Fibroblast of skin of right quadriceps (primary cell): ENCODE measurements at places on chromosomes 3 and 15.

DNA sequence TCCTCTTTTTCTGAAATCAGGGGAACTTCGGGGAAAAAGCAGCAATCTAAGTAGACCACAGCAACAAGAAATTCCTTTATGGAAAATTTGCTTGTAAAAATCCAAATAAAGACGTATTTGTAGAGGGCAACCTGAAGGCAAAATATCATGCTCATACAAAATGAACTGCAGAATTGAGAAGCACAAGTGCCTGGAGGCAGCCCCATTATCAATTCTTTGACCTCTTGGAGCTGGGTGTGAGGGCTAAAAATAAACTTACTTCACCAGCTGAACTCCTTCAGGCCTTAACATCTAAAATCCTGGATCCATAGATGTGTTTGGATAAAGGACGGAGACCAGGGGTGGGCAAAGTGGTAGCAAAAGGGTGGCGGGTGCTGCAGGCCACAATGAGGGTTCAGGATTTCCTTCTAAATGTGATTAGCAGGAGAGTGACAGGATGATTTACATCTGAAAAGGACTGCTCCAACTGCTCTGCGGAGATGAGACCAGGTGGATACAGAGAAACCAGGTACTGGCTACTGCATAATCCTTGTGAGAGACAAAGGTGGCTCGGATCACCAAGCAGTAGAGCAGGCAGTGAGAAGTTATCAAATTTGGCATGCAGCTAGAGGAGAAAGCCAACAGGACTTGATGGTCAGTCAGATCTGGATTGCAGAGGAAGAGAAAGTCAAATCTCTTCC is 81.7 kb upstream of the TJP1 start:
- DNase-seq = no peak

- DNase-seq = peak; percentile 35
These were observed 107.9 kb downstream of the ATG7 start for GRCh38 chr3:11379824-11380701.

- DNase-seq = no peak
These were observed 2.5 kb downstream of the RORA start for GRCh38 chr15:61226361-61227256.

- DNase-seq = no peak
These were observed 337.6 kb downstream of the EFHB start for GRCh38 chr3:19596408-19596807.

GRCh38 chr3:116179091-116179490 is 266.2 kb downstream of the LSAMP start:
- peak; percentile 91 for DNase-seq

DNA sequence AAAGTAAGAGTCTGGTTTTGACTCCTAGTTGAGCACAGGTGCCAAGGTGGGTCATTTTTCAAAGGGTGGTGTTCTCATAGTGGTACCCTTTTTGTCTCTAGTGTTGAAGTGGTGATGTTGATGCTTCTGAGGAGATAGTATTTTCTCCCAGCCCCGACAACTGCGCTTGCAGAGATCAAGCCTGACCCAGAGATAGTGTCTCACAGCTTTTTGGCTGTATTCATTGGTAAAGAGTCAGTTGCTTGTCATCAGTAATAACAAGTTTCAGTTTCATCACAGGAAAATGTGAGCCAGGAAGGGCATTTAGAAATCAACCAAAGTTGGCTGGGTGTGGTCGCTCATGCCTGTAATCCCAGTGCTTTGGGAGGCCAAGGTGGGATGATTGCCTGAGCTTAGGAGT is 139.3 kb downstream of the NFKBIZ start:
- DNase-seq = no peak

DNA sequence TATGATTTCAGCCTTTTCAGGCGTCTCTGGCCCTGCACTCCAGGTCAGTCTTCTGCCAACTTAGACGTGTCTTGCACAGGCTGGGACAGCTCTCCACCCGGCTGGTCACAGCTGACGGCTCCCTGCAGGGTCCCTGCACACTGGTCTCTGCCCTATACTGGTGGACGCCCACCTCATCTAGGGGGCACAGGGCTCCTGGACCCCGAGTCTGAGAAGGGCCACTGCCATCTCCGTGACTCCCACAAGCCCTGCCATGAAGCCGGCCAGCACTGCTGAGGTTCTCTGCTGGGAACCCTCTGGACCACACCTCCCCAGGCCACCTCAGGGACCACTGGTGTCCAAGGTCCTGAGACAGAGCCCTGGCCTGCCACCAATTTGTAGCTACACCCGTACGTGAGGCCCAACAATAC is 40.5 kb downstream of the CYFIP1 start:
- no peak for DNase-seq

- DNase-seq = no peak
These were observed 75.6 kb downstream of the SAMMSON start for GRCh38 chr3:70075101-70075500.

DNA sequence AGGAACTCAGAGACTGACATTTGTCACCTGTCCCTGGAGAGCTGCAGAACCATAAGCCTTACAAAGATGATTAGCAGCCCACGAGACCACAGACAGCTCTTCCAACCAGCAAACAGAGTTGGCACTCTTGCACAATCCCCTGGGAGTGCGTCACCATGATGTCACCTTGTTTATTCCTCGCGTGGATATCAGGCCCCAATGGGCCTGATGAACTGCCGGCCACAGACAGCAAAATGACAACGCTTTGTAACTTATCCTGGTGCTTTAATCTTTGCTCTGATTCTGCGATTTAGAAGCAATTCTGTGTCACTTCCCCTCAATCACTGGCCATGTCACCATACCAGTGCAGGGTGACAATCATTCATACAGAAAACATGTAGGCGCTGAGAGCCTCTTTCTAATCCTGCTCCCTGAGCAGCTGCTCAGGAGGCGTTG is 89.2 kb downstream of the TAMM41 start:
- DNase-seq = peak; percentile 20

DNA sequence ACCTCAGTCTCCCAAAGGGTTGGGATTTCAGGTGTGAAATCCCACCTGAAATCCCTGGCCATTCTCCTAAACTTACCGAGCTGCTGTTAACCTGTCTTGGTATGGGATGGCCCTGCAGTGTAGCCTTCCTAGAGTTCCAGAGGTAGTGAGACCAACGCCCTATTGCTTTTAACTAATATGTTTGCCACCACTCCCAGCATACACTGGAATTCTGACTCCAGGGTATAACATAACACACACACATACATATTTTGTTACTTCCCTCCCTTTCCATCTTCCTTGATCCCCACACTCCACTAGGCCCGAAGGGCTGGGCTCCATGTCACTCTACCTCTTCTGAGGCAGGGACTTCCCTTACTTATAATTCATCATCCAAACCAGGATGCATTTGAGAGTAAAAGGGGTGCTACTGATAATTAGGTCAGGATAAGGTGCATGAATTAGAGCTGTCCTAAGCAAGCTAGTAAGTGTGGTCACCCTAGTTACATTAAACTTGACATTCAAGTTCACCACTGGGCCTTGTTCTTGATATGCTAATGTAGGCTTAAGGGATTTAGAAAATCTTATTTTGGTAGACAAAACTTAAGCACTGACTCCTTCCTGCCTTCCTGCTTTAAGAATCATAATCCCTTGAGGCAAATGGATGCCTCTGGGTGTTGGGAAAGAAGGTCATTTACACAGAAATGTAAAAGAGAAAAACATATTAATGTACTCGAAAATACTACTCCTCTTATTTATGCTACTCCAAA is 317.6 kb downstream of the MAGI1 start:
- DNase-seq = no peak

- DNase-seq = no peak
These were observed 101.4 kb downstream of the LMLN start for GRCh38 chr3:198061119-198062067.

- peak; percentile 66 for DNase-seq
These were observed 124.6 kb downstream of the ARRDC4 start for GRCh38 chr15:98085003-98085639.

DNA sequence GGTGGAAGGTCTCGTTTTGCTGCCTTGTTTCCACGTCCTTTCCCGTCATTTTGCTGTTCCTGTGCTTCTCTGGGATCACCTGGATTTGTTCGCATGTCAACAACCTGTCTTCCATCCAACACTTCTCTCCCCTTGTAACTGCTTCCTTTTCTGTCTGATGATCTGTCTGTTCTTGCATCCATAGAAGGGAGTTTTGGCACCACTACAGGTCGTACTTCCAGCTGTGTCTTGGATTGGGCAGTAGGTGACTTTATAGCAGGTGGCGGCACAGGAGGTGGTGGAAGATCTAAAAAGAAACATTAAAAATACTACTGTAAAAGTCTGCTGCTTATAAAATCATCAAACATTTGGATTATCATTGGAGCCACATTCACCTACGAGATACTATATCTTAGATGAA is 1161.0 kb downstream of the ROBO1 start:
- no peak for DNase-seq

DNA sequence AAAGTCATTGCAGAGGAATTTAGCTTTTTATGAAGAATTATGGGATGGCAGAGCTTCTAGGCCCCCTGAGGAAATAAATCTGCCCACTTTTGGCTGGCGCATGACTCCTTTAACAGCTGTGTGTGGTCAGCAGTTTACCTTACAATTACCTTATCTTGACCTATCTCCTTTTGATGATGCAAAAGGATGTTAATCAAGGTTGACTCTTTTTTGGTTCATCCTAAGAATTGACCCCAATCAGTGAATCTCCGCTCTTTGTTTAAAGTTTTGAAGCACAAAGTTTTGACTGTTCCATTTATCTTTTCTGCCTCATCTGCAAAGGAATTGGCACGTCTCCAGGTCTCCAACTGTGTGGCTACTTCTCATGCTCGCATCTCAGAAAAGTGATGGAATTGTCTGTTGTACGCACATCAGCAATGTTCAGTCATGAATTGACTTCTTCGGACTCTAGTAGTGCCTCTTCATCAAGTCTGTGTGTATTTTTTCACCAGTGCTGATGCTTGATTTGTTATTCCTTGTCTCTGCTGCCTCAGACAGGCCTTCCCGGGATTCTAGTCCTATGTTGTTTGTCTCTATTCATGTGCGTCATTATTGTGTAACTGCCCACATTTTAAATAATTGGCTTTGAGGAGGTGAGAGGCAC is 196.2 kb upstream of the CFAP20DC start:
- DNase-seq = peak; percentile 78

DNA sequence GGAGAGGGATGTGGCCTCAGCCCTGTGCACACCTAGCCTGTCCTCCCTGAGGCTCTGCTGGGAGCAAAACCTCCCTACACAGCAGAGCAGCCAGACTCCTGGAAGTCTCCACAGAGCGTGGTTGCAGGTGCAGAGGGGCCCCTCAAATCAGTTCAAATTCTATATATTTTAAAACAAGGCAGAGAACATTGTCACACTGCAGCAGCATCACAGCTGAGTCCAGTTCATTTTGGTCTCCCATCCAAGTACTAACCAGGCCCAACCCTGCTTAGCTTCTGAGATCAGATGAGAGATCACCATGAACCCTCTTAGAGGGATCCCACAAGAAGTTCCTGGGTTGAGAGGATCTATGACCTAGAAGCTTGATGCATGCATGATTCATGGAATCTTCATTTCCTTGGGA is 331.0 kb upstream of the RGMA start:
- no peak for DNase-seq

GRCh38 chr3:62604298-62604697 is 230.9 kb upstream of the FEZF2 start:
- peak; percentile 87 for DNase-seq

- peak; percentile 4 for DNase-seq
These were observed 1.1 kb downstream of the TFDP2 start for GRCh38 chr3:142148044-142148791.

GRCh38 chr15:68385671-68386586 is 46.0 kb downstream of the ITGA11 start:
- DNase-seq = no peak
